ENCODE measurements at places on chromosomes 4 and X.

GRCh38 chr4:2390784-2391421 is 27.5 kb downstream of the ZFYVE28 start:
- DNase-seq: no peak

DNA sequence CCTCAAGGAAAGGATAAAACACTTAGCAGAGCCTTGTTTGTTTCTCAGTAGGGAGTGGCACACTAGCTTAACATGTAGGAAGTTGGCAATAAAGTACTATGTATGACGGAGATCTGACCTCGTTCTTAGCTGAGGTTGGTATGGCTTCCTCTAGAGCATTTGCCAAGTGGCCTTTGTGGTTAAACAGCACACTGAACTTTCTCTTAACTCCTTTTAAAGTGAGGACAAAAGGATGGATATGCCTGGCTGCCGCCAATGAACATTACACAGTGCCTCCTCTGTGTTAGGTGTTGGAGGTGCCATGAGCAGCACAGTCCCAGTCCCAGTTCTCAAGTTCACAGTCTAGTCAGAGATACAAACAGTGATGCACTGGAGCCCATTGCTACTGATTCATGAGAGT is 54.4 kb downstream of the VGLL1 start:
- DNase-seq: no peak

GRCh38 chrX:11172415-11172814 is 61.3 kb downstream of the HCCS start:
- DNase-seq: no peak

- no peak for DNase-seq
These were observed 41.1 kb downstream of the PPP3CA start for GRCh38 chr4:101306225-101306624.

All from suppressor macrophage treated with lipopolysaccharide for 4 hours (primary cell).